Lower lobe of right lung (tissue), 2 donors: ENCODE measurements at places on chromosomes 2 and 18. TPM values are rescaled to one million over a fixed set of nuclear protein-coding genes. Genes with fewer than 3 reads are reported as not detected.
A peak's percentile ranks its signal among the peaks of the same experiment; 100 is the strongest.

- DNase-seq: no peak
- H3K4me1 ChIP-seq: no peaks in the 10 kb centered on the region
- no peaks in the 10 kb centered on the region for H3K27me3 ChIP-seq
- H3K36me3 ChIP-seq: no peaks in the 10 kb centered on the region
- H3K27ac ChIP-seq: no peak overlapping the region
These were observed 340.7 kb downstream of the LPIN1 start for GRCh38 chr2:12087175-12087574.

DNA sequence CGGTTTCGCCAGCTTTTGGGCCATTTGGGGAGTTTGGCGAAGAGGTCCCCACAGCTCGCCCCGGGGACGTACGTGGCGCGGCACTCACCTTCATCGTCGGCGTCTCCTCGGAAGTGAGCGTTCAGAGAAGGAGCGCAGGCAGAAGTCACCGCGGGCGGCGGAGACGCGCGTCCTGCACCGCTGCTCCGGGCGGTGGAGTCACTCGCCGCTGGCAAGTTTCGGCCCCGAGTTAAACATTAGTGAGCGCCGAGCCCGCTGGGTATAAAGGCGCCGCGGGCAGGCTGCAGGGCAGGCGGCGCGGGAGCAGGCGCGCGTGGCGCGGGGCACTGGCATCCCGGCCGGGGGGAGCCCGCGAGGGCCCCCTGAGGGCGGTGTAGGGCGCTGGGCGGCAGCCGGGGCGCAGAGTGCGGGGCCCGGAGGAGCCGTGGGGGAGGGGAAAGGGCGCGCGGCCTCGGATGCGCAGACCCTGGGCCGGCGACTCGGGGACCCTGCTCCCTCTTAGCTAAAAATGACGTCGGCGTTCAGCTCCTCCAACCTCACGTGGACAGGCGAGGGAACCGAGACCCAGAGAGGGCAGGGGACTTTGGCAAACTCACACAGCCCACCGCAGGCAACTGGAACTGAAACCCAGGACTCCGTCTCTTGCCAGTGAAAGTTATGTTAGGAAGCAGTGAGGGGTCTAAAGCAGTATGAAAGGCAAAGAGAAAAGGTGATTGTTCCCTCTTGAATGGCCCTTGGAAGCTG lies at the start of gene DPP4:
Gene DPP4 (minus strand): TSS at position 328 of the 744 bp plus-strand sequence. CDS start 234 bp downstream, at position 94.
- peak within 1 kb of the TSS; percentile 65 for H3K27ac ChIP-seq
- peak; percentile 65 for DNase-seq
- no peaks in the 10 kb centered on the region for H3K36me3 ChIP-seq
- peaks cover 12% of the 10 kb centered on the region for H3K4me1 ChIP-seq
- no peaks in the 10 kb centered on the region for H3K27me3 ChIP-seq

GRCh38 chr18:3511980-3512379 lies 62.0 kb downstream of the TGIF1 start:
- H3K4me3 ChIP-seq: no peak overlapping the region
- DNase-seq: no peak
- H3K4me1 ChIP-seq: no peaks in the 10 kb centered on the region
- H3K36me3 ChIP-seq: no peaks in the 10 kb centered on the region
- no peaks in the 10 kb centered on the region for H3K27me3 ChIP-seq
- no peak overlapping the region for H3K27ac ChIP-seq

Gene CCL20
- 1.6 TPM for total RNA-seq

Gene SERPINB13
- total RNA-seq: not detected
